ENCODE measurements at places on chromosomes 1 and 21.

DNA sequence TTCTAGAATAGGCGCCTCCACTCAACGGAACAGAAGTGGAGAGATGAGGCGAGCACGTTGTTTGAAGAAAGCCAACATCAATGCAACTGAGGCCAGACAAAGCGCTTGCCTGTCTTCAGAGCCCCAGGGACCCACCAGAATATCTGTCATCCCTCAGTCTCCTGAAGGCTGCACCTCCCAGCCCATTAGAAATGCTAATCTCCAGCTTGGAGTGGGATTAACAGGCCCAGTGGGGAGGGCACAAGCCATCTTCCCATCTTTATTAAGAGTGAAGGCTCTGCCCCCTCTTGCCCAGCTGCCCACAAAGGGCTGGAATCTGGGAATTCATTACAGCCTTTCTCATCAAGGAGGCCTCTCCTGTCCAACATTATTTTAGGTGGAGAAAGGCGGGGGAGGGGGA lies 16.8 kb upstream of the CNTN2 start:
- DNase-seq: no peak

- no peak for DNase-seq
Measured at GRCh38 chr1:74767490-74767889, 34.5 kb downstream of the TYW3 start.

DNA sequence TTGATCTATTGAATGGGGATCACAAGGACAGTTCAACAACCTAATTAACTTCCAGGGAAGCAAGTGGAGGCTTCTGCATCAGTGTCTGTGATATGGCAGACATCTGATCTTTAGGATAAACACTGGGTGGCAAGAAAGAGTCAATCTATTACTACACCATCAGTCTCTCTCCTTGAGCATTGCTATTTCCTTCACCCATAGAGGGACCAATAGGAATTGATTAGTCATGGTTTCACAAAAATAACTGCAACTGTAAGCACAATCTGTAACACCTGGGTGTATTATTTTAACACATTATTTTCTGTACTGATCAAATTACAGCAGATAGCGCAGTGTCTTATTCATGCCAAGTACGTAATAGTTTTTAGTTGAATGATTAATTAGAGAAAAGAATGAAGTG lies 50.3 kb downstream of the USP24 start:
- no peak for DNase-seq

- DNase-seq: no peak
Measured at GRCh38 chr1:207021139-207021861, 11.3 kb downstream of the C1orf116 start.

DNA sequence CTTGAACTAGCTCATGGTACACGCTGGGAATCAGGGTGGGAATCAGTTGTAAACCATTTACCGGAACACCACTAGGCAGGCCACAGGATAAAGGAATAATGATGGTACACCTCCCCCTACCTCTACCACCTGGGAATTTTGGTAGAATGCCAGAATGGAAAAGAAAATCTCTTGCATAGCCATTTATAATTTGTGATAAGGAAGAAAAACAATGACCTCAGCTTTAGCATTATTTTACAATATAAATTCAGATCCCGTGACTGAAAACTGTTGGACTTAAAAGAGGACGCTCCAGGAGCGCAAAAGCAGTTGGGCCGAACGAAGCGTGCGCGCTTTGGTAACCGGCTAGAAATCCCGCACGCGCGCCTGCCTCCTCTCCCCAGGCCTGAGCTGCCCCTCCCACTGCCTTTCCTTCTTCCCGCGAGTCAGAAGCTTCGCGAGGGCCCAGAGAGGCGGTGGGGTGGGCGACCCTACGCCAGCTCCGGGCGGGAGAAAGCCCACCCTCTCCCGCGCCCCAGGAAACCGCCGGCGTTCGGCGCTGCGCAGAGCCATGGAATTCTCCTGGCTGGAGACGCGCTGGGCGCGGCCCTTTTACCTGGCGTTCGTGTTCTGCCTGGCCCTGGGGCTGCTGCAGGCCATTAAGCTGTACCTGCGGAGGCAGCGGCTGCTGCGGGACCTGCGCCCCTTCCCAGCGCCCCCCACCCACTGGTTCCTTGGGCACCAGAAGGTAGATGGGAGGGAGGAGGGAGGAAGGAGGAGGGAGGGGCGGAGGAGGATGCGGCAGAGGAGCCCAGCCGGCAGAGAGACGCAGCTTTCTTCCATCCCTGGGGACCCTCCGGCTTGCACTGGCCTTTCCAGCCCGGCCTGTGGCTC lies at the start of gene CYP4X1:
TSS of gene CYP4X1 (plus strand) at position 402 of the 873 bp plus-strand sequence. CDS start at position 551, 149 bp downstream.
- DNase-seq: peak; percentile 38

DNA sequence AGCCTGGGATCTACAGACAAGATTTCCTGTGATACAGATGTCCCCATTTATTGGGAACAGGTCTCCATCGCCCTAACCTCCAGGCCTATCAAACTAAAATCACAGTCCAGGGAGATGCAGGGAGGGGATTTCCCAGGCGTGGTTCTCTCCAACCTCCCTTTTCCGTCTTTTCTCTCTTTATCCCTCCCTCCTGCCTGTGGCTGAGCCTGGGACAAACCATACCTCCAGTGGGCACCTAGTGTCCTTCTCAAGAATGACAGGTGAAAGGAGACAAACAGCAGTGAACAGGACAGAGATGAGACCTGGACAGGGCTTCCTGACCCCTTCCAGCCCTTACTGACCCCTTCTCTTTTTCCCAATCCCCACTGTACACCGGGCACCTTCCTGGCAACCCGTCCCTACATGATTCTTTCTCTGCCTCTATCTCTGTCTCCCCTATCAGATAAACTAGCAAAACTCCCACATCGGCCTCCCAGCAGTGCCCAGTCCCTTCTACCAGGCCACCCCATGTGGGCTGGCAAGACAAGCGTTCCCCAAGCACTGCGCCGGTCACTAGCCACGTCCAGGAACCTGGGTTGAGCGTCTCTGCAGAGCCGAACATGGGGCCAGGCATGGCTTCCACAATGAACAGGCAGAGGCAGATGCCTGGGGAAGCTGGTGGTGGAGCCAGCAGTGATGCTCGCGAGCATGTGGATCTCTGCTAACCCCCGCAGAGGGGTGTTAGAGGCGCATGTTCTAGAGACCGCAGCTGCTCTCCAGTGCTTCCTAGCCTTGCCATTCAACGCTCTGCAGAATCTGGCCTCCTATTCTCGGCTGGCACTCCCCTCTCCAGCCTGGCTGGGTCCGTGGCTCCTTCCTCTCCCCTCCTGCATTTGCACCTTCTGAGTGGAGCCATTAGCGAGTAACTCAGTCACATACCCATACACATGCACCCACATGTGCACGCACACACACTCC lies 54.7 kb downstream of the ELK4 start:
- DNase-seq: no peak

GRCh38 chr1:94608852-94609530 lies 67.4 kb upstream of the F3 start:
- no peak for DNase-seq

- DNase-seq: no peak
Measured at GRCh38 chr1:9019896-9020295, 6.3 kb downstream of the SLC2A7 start.

DNA sequence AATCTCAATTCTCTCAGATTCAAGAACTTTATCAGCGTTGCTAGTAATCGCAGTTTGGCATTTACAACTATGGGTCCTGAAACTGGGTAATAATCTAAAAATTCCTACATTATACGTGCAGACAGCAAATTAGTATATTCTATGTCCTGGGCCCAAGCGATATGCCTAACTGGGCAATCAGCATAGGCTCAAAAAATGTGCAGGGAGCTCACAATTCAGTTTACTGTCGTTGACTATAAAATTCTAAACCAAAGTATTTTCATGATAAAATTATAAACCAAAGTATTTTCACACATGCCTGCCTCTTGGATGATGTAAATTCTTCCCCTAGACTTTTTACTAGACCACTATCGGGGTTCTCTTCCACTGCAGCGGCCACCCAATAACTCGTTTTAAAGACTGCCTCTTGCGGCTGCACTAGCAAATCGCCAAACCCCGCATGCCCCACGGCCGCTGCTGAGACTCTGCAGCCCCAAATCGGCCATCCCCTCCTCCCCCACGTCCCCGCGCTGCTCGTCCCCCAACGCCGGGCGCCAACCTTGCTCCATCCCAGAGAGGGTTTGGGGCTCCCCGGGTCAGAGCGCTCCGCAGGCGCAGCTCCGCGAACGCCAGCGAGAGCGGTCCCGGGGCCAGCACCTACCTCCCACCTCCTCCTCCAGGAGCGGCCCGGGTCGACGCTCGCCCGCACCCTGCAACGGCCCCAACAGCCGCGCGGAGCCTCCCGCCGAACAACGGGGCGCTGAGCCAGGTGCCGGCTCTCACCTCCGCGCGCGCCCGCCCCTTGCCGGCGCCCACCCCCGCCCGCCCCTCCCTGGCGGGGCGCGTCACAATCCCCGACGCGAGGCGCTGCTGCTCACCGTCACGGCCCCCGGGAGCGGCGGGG lies 506 bp downstream of the SSX2IP start:
- peak; percentile 73 for DNase-seq

GRCh38 chr1:194717941-194718340 lies 1531.5 kb upstream of the B3GALT2 start:
- DNase-seq: no peak

- DNase-seq: no peak
Measured at GRCh38 chr1:100583827-100584226, 45.9 kb downstream of the GPR88 start.

DNA sequence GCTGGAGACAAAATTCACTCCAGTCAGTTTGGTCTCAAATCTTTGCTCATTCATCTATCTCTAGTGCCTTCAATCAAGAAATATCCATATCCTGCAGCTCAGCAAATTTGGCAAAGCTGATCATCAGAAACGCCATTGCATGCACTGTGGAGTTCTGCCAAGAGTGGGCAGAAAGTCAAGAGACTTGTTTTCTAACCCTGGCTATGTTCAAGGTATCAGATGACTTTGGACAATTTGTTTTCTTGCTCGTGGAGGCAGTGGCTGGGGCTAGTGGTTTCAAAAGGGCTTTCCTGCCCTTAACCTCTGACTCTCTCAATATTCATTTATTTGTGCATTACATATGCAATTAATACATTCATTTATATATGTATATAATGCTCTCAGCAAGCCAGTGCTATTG lies 12.8 kb upstream of the LRRC52 start:
- no peak for DNase-seq

DNA sequence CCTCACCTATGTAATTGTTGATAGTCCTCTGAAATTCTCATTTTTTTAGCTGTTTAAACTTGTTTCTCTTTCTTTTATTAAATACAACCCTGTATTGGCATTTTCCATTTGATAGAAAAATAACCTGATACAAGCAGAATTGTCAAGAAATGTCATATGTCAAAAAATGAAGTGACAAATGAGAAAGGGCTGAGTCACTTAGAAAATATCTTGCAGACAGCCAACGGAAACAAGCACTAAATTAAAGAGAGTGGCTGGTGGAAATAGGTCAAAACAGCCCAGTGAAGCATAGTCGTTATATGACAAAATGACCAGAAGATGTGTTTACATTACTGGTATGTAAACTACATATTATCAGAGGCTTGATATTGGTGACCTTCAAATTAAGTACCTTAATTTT lies 484.4 kb downstream of the PLA2G4A start:
- no peak for DNase-seq

DNA sequence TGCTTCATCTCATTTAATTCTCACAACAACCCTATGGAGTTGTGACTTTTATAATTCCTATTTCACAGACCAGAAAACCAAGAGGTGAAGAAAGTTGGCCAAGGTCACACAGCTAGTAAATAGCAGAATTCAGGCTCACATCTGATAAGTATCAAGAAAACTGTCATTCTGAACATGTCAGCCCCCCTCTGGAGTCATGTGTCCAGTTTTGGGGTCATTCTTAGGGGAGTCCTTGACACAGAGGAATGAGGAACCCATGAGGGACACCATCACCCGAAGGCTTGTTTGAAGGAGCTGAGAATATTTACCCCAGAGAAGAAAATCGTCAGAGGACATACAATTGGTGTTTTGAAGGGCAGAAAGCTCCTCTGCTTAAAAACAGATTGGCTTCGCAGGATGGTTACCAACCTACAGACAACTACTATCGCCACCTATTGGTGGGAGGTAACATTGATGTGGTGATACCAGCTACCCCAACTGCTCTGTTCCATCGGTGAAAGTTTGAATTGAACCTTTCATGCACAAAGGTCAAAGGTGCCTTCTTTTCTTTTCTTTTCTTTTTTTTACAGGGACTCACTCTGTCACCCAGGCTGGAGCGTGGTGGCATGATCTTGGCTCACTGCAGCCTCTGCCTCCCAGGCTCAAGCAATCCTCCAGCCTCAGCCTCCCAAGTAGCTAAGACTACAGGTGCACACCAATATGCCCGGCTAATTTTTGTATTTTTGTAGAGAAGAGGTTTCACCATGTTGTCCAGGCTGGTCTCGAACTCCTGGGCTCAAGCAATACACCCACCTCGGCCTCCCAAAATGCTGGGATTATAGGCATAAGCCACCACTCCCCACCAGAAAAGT lies 31.3 kb downstream of the NCMAP start:
- DNase-seq: peak; percentile 52

DNA sequence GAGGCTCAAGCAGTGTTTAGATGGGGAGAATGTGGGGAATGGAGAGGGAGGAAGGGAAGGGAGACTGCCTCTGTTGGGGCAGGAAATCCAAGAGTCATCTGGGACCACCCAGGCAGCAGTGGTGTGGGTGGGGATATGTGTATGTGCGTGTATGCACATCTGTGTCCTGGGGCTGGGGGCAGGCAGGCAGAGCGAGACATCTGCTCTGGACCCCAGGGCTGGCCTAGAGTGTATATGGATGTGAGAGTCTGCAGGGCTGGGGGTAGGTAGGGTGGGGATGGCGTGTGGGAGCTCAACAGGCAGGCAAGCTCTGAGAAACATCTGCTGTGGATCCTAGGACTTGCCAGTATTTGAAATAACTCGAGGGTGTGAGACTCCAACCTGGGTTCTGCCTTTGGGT lies 3.5 kb downstream of the PTCH2 start:
- no peak for DNase-seq

DNA sequence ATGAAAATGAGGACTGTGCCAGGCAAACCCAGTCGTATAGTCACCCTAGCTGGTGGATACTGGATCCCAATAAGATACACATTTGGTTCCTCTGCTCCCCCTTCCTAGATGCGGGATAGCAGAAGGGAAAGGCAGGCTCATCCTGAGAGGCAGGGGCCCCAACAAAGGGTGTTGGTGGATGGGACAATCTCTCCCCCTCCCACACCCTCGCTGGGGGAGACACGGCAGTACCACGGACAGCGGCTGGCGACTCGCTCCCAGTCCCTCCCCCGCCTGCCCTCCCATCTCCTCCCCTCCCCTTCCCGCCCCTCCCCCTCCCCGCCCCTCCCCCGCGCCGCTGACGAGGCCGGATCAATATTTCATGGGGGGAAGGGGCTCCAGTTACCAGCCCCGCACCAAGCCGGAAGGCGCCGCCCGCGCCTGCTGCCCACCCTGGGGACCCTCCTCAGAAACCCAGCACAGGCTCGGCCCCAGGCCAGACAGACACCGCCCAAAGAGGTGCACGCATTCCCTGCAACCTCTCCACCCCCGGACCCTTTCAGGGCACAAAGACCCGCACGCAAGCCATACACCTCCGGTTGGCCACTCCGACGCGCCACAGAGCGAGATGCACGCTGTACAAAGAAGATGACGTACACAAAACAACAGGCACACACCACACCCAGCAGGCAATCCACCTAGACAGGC lies 11.5 kb downstream of the RIMS3 start:
- peak; percentile 12 for DNase-seq
